ENCODE measurements at places on chromosomes 3 and 15. TPM values are rescaled to one million over a fixed set of nuclear protein-coding genes. Genes with fewer than 3 reads are reported as not detected.

GRCh38 chr3:152452318-152452717 lies 183.6 kb downstream of the MBNL1 start:
- no peak for DNase-seq
- no peak overlapping the region for H3K4me3 ChIP-seq
- H3K27me3 ChIP-seq, result no peaks in the 10 kb centered on the region
- no peak overlapping the region for H3K27ac ChIP-seq
- H3K36me3 ChIP-seq, result peaks cover 29% of the 10 kb centered on the region

DNA sequence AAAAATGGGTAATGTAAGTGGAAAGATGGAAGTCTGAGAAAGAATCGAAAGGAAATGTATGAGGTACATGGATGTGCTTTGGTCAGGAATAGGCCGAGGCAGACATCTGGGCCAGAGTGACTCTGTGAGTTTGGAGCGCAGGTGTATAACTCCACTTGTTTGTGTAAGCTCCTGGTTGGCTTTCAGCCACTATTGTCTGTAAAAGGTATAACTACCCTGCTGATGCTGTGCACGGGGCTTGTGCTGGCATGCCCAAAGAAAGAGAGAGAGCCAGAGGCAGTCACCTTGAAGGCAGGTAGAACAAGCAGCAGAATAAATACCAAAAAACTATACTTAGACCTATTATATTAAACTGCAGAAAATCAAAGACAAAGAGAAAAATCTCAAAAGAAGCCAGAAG lies 32.7 kb upstream of the CD96 start:
- no peaks in the 10 kb centered on the region for H3K36me3 ChIP-seq
- H3K27ac ChIP-seq, result no peak overlapping the region
- H3K4me3 ChIP-seq, result no peak overlapping the region
- no peaks in the 10 kb centered on the region for H3K4me1 ChIP-seq
- H3K27me3 ChIP-seq, result no peaks in the 10 kb centered on the region

- no peaks in the 10 kb centered on the region for H3K36me3 ChIP-seq
- peak overlapping the region; percentile 89 for H3K27ac ChIP-seq
- no peaks in the 10 kb centered on the region for H3K27me3 ChIP-seq
- H3K4me3 ChIP-seq, result no peak overlapping the region
These were observed 15.9 kb upstream of the SMAD3 start for GRCh38 chr15:67049351-67050044.

- no peak overlapping the region for H3K4me3 ChIP-seq
- no peaks in the 10 kb centered on the region for H3K36me3 ChIP-seq
- H3K27me3 ChIP-seq, result no peaks in the 10 kb centered on the region
- no peak overlapping the region for H3K27ac ChIP-seq
- DNase-seq, result no peak
- no peaks in the 10 kb centered on the region for H3K4me1 ChIP-seq
These were observed 6.0 kb upstream of the RPL39L start for GRCh38 chr3:187145149-187145895.

The EBLN2 gene
- 28.1 TPM for total RNA-seq

The HCN4 gene
- total RNA-seq, result 1.7 TPM

DNA sequence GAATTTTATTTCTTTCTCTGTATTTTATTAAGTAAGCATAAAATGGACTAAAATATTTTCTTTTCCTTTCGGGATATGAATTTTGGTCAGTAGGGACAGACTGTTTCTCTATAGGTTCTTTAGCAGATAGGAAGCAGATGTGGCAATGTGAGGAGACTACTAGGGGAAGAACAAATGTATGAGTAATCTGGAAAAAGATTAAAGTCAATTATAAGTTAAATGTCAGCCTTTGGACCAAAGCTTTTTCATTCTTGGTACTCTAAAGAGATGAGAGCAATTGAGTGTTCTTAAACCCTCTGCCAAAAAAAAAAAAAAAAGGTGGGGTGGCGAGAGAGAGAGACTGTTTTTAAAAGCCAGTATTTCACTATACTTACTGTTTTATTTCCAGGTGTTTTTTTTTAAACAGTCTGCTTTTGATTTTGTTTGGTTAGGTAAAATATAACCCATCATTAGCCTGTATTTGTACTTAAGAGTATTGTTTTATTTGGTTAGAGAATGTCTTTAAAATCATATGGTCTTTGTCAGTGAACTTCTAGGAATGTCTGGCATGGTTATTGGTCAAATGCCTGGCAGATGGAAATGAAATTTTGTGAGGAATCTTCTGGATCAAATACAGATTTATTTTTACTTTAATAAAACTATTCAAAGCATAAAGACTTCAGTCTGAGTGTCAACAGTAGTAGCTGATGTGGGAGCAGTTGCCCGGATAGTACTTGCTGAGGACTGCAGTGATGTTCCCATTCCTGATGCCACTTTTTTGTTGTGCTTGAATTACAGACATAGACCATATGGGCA lies 63.8 kb downstream of the LRRC49 start:
- H3K27ac ChIP-seq, result no peak overlapping the region
- H3K36me3 ChIP-seq, result no peaks in the 10 kb centered on the region
- no peak overlapping the region for H3K4me3 ChIP-seq
- H3K27me3 ChIP-seq, result no peaks in the 10 kb centered on the region
- no peaks in the 10 kb centered on the region for H3K4me1 ChIP-seq

DNA sequence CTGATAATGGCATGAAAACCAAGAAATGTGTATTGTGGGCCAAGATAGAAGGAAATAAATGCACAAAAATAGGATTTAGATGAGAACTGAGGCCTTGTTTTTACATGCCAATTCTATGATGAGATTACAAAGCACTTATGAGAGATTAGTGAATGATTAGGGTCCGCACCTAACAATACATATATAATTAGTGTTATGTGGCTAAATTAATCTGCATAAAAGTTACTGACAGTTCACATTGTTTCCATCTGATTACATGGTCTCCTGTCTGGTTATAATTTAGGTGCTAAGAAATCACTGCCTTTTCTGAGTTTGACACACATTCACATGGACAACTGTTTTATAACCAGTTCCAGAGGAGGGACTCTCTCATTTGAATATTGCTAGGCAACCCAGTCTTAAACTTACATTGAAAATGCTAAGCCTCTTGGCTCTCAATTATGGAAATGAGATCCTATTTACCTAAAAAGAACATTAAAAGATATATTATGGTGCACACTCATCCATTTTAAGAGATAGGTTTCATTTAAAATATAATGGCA lies 117.0 kb upstream of the ARL6 start:
- no peaks in the 10 kb centered on the region for H3K4me1 ChIP-seq
- DNase-seq, result no peak
- no peaks in the 10 kb centered on the region for H3K36me3 ChIP-seq
- no peaks in the 10 kb centered on the region for H3K27me3 ChIP-seq
- no peak overlapping the region for H3K4me3 ChIP-seq

The ETV5 gene
- 28.6 TPM for total RNA-seq

The IP6K2 gene
- 234 TPM for total RNA-seq

GRCh38 chr3:134797057-134797740 lies 2.1 kb downstream of the EPHB1 start:
- H3K27ac ChIP-seq, result no peak overlapping the region
- no peaks in the 10 kb centered on the region for H3K36me3 ChIP-seq
- H3K27me3 ChIP-seq, result peaks cover 25% of the 10 kb centered on the region
- DNase-seq, result no peak

DNA sequence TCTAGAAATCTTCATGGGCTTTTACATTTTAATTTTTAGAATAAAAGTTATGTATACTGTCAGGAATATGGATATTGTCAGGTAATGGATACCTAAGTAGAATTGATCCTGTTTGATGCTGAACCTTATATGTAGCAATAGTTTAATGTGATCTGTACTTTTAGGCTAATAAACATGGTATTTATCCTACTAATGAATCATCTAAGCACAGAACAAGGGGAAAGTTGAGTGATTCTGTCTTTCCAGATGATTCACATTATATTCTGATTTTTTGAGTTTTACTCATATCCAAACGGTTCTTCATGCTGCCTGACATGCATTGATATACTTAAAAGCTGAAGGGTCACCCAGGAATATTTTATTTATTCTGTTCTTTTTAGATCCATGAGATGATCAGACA lies 34.5 kb downstream of the FANCI start:
- H3K27ac ChIP-seq, result no peak overlapping the region
- no peaks in the 10 kb centered on the region for H3K4me1 ChIP-seq
- H3K36me3 ChIP-seq, result peaks cover 50% of the 10 kb centered on the region
- no peak overlapping the region for H3K4me3 ChIP-seq
- no peaks in the 10 kb centered on the region for H3K27me3 ChIP-seq

The PLCB2 gene
- 5.1 TPM for total RNA-seq

- H3K4me1 ChIP-seq, result no peaks in the 10 kb centered on the region
- DNase-seq, result no peak
- no peak overlapping the region for H3K27ac ChIP-seq
- no peaks in the 10 kb centered on the region for H3K27me3 ChIP-seq
- peaks cover 21% of the 10 kb centered on the region for H3K36me3 ChIP-seq
- no peak overlapping the region for H3K4me3 ChIP-seq
These were observed 26.5 kb downstream of the TSPAN3 start for GRCh38 chr15:77044228-77045042.

DNA sequence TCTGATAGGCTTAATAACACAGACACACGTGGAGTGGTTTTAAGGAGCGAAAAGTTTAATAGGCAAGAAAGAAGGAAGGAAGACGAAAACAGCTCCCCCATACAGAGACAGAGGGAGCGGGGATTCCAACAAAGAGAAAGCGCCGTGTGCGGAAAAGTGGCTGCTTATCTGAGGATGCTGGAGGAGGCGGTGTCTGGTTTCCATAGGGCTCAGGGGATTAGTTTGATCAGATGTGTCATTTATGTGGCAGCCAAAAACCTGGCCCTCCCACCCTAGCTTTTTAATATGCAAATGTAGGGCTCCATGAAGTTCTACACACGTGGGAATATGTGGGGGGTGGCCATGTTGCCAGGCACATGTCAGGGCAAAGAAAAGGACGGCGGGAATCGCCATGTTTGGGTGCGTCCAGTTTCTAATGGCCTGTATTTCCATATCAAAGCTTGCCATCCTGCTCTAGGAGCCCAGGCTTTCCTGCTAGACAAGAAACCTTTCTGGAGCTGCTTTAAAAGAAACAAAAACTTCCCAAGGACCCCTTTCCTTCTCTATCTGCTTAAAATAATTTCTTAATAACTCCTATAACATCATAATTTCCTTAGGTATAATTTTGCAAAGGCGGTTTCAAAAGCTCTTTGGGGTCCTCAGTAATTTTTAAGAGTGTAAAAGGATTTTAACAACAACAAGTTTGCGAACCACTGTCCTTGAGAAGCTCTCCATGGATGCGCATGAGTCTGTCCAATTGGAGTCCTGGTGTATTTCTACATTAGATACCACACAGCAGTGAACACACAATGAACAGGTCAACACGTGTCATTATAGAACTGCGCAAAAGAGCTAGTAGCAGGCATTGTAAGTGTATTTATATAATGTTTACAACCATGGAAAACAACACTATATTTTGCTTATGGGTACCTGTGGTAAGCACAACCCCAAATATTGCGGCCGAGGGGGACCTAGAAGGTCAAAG lies 622 bp upstream of the ZNF589 start:
- H3K27me3 ChIP-seq, result no peaks in the 10 kb centered on the region
- H3K4me3 ChIP-seq, result peak overlapping the region; percentile 85

- DNase-seq, result no peak
- H3K27me3 ChIP-seq, result no peaks in the 10 kb centered on the region
- no peaks in the 10 kb centered on the region for H3K4me1 ChIP-seq
- no peak overlapping the region for H3K27ac ChIP-seq
These were observed 26.8 kb upstream of the CHRM5 start for GRCh38 chr15:33941279-33942063.

GRCh38 chr3:128496602-128497304 lies 3.8 kb upstream of the GATA2 start:
- peak overlapping the region; percentile 67 for H3K4me3 ChIP-seq
- peaks cover 27% of the 10 kb centered on the region for H3K27me3 ChIP-seq
- no peaks in the 10 kb centered on the region for H3K36me3 ChIP-seq
- DNase-seq, result no peak

The MYZAP gene
- 59.8 TPM for total RNA-seq

DNA sequence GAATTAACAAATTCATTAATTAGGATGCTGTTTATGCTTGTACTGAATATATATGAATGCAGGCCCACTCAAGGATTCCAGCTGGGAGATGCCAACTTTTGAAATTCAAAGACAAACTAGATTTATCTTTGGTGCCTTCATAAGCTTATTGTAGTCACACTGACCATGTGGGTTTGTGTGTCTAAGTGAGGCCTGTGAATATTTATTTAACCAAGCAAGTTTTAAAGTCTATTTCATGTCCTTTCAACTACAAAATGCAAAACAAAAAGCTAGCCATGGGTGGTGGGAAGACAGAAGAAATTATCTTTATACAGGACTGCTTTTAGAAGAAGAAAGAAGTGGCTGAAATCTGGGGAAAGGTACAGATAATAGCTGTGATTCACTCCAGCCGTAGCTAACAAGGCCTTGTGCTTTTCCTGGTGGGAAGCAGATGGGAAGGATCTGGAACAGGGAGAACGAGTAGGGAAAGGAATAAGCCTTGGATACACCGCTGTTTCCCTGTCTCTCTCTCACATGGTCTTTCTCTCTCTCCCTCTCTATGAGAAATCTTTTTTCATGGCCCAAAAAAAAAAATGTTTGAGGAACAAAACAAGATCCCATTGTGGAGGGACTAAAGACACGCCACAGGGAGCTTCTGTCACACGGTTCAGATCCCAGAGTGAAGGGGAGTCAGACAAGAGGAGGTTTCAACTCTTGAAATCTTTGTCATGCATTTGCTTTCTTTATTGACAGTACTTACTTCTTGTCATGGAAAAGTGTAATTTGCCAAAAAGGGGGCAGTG lies 225.5 kb downstream of the RORA start:
- no peaks in the 10 kb centered on the region for H3K36me3 ChIP-seq
- no peak overlapping the region for H3K4me3 ChIP-seq
- H3K4me1 ChIP-seq, result no peaks in the 10 kb centered on the region
- no peaks in the 10 kb centered on the region for H3K27me3 ChIP-seq
- H3K27ac ChIP-seq, result no peak overlapping the region

DNA sequence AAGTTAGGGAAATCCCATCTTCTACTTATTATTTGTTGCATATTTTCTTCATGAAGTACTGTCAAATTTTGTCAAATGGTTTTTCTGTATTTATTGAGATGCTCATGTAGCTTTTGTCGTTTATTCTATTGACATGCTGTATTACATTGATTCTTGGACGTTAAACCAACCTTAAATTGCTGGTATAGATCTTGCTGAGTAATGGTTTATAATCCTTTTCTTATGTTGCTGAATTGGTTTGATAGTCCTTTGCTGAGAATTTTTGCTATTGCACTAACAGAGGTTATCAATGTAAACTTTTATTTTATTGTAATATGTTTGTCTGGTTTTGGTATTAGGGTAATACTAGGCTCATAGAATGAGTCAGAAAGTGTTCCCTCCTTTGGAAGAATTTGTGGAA lies 54.3 kb upstream of the COL6A5 start:
- no peak overlapping the region for H3K4me3 ChIP-seq
- H3K36me3 ChIP-seq, result no peaks in the 10 kb centered on the region
- H3K27ac ChIP-seq, result no peak overlapping the region
- no peaks in the 10 kb centered on the region for H3K27me3 ChIP-seq
- DNase-seq, result no peak

DNA sequence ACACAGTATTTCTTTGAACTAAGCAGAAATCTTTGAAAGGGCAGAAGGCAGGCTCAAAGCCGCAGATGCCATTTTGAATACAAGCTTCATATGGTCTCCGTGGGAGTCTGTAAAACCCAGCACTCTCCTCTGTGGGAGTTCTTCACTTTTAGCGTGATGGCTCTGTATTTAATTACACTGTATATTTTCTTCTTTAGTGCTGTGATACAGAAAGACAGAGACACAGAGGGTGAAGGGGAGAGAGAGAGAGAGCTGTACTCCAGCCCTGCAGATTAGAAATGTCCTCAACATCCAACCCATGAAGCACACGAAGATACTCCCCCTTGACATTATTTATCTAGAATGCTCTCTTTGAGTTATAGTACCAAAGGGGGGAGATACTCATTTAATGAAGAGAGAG lies 752.6 kb upstream of the NR2F2 start:
- H3K27ac ChIP-seq, result no peak overlapping the region
- DNase-seq, result no peak
- H3K4me3 ChIP-seq, result no peak overlapping the region
- H3K36me3 ChIP-seq, result no peaks in the 10 kb centered on the region
- no peaks in the 10 kb centered on the region for H3K4me1 ChIP-seq
- H3K27me3 ChIP-seq, result no peaks in the 10 kb centered on the region

The SUSD5 gene
- total RNA-seq, result 0.29 TPM

Measured in stomach (tissue), 19 donors.